Retina (tissue), 1 donor: ENCODE measurements at places on chromosomes 7 and 10.

GRCh38 chr7:16975712-16976111, 93.9 kb upstream of the AGR3 start:
- no peak for DNase-seq

DNA sequence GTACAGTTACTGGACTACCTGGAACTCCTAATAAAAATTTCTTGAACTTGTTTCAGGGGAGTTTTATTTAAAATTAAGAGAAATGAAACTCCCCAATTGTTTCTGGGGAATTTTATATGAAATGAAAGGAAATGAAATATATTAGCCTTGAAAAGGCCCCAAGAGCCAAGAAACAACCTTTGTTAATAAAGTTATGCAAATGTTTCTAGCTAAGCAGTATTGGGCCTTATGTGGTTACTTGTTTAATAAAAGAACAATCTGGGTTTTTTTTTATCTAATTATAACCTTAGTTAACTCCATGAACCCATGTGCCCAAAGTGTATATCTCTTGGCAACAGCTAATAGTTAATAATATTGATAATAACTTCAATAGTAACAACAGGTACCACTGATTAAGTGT, 222.8 kb downstream of the EXOC4 start:
- DNase-seq, result no peak

DNA sequence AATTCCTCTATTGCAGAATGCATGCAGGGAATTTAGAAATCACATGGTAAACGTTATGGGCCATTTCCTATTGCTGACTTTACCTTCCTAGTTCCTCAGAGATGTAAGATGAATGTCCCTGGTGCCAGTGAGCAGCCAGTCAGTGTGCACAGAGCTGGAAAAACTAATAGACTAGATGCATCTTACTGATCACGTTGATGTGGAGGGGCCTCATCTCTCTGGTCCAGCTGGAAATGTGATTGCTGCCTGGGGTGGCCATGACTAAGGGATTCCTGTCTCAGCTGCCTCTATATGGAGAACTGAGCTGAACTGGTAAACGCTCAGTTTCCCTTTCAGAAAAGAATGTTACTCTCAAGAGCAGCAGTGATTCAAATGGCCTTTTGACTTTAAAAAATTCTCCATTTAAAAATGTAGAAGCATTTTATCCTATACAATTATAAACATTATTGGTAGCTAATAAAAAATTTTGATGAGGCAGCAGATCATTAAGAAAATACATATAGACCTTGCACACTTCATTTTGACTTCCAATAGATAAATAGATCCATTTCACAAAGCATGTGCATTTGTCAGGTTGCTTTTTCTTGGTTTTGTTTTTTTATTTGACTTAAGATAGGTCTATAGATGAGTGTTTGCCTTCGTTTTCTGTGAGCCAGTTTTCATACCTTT, 80.5 kb upstream of the INSYN2A start:
- no peak for DNase-seq

DNA sequence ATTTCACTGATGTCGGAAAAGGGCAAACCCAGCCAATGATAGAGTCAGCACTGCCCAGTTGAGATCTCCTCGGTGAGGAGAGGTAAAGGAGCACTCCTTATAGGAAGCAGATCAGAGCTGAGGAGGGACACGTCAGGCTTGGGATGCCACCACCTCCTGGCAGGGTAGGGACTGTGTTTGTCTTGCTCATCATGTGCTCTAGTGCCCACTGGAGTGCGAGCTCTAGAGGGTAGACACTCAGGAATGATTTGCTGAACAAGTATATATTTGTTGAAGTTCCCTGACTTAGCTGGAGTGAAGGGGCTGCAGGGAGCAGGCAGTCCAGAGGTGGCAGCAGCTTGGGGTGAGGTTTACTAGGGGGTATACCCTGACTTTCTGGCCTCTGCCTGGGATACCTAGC, 146.5 kb downstream of the NOC3L start:
- DNase-seq, result no peak

GRCh38 chr7:151999424-152000090, 25.9 kb upstream of the GALNT11 start:
- no peak for DNase-seq

- DNase-seq, result no peak
These were observed 20.8 kb downstream of the HYCC1 start for GRCh38 chr7:22992874-22993840.

DNA sequence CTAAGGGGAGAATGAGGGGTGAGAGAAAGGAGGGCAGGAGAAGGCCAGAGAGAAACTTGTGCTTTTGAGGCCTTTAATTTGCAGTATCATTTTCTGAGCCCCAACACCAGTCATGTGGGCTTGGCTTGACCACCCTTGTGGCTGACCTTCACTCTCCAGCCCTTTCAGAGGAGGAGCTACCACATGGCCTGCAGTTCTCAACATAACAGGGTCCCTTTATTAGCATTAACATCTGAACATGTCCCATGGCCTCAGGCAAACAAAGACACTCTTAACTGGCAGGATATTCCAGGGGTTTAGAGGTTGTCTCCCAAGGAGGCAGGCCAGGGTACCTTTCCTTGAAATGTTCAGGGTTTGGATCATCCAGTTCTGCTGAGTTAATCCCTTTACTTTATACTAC, 6.7 kb downstream of the ZNF713 start:
- DNase-seq, result no peak

GRCh38 chr10:25678666-25679065, 255.4 kb upstream of the MYO3A start:
- DNase-seq, result no peak

DNA sequence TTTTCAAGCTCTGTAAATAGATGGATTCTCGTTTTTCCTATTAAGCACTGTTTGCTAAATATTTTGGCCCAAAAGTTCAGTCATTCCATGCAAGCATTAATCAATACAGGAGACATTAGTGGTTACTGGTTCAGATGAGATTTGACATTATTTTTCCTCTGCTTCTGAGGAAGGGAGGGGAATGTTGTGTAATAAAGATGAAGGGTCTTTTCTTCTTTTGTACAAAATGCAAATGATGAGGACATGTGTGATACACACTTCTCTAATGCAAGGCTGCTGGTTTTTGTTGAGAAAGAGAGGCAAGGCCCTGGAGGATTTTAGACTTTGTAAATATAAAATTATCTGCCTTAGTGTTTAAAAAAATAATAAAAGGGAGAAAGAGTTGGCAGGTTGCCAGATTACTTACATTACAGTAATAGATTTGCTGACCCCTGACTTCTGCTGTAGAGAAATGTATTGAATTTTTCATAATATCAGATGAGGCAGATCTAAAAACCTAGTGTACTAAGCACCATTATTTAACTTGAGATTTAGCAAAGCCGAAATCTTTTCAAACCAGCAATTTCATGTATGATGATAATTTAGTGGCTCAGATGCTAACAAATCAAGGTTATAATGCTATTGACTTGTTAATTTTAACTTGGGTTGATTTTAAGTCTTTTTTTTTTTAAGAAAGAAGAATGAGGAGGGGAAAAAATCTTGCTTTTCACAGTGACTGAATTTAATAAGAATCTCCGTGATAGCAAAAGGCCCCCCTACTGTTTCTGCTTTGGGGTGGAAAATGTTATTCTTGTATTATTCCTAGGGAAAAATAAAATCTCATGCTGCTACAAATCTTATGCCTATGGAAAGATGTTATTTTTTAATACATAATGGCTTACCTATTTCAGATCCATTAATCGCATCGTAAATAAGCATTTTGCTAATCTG, 180.1 kb downstream of the ARID5B start:
- no peak for DNase-seq

DNA sequence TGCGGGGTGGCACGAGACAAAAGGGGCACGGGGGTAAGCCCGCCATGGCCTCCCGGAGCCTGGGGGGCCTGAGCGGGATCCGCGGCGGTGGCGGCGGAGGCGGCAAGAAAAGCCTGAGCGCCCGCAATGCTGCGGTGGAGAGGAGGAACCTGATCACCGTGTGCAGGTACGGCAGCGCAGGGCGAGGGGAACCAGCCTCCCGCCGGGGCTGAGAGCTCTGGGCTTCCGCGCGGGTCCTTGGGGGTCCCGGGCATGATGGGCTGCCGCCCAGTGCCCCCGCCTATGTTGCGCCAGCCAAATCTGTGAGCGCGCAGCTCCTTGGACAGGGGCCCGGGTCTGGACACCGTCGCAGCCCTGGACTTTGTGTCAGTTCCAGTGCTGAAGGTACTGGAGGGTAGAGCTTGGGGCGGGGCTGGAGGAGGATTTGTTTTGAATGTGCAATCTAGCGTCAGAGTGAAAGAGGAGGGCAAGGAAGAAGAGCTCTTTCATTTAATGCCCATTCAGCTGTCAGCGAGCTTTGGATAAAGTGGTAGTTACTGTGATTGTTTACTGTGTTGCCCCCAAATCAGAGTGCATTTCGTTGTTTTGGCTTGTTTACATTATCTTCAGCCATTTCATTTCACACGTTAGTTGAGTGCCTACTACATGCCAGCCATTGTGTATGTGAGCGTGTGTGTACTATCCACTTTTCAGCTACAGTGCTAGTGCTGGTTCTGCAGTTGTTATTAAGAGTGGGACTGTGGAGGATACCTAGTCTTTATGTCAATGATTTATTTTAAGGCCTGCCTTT, 777 bp downstream of the RUNDC3B start:
- DNase-seq, result no peak
